ENCODE measurements at places on chromosomes 2 and 18. TPM values are rescaled to one million over a fixed set of nuclear protein-coding genes. Genes with fewer than 3 reads are reported as not detected.

GRCh38 chr2:85628658-85629057, 12.7 kb downstream of the USP39 start:
- no peak for DNase-seq

- DNase-seq = no peak
Observed at GRCh38 chr18:39685303-39685902, 2119.8 kb upstream of the CELF4 start.

DNA sequence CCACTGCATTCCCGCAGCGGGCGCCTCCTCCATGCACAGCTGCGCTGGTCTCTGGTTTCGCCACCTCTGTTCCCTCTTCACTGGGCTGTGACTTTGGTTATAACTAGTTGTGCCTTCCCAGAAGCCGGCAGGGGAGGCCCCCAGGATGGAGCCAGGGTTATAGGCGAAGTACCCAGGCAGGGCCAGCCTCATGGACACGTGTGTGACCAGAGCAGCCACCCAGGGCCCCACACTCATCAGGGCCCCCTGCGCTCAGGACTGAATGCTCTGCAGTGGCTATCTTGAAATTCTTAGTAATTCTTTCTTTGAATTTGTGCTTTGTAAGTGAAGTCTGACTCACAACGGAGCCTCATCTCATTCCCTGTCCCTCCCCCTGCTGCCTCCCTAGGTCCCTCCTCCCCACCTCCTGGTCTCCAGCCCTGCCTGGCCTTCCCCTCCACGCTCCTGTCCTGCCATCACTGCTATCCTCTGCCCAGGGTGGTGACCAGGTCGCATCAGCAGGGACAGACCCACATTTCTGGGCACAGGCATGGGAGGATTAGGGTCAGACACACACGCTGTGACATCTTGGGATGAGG, 38.1 kb upstream of the LBH start:
- no peak for DNase-seq

- no peak for DNase-seq
Observed at GRCh38 chr2:62192811-62193210, 3.1 kb upstream of the B3GNT2 start.

DNA sequence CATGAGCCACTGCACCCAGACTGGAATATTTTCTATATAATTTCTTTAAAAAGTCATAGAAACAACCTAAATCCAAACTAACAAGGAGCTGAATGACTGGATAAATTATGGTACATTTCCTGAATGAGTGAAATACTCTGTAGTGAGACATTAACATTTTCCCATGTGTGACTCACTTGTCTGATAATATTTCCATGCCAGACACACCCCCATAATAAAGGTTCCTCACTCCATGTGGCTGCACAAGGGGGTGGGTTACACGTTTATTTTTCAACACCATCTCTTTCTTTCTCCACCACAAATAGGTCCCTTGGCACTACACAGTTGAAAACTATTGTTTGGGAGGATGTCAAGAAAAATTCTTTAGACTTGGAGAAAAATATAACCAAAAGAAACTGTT, 266.3 kb upstream of the LYPD1 start:
- DNase-seq = no peak

DNA sequence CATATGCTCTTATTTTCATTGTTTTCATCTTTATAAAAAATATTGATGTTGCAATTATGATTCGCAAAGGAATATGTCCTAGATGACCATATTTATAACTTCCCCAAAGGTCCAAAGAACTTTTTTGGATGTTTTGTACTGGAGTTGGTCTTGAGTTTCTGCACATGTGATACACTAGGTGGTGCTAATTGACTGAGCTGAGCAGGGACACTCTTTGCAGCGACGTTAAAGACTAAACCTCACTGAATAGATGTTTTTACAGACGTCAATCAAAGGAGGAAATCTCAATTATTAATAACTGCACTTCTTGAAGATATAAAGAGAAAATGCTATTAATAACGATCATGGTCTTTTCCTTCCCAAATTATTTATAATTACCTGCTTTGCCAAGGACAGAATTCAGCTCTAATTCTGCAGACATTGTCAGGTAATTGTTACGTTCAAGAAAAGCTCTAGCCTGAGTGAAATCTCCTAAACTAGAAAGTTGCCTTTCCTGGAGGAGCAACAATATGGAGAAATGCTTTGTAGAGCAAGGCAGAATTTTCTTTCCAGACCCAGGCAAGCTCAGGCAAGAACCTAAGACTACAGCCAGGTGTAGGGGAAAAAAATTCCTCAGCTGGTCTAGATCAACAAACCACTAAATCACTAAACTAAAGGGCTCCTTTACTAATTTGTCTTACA, 119.3 kb upstream of the RBBP8 start:
- no peak for DNase-seq

DNA sequence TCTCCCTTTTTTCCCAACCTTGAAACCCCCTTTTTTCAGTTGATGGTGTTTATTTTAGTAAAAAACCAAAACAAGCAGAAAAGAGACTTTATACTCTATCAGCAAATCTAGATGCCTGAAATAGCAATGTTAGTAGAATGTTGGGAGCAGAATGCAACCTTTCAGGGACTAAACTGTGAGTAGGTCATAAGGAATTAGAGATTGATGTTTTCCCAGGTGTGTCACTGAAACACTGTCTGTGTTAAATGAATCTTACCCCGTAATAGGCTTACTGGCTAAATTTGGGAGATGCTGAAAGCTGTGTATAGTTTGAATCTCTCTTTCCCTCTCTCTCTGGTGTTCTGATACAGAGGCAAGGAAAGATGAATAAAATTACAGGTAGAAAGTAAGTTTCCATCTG, 43.8 kb downstream of the AGFG1 start:
- no peak for DNase-seq

DNA sequence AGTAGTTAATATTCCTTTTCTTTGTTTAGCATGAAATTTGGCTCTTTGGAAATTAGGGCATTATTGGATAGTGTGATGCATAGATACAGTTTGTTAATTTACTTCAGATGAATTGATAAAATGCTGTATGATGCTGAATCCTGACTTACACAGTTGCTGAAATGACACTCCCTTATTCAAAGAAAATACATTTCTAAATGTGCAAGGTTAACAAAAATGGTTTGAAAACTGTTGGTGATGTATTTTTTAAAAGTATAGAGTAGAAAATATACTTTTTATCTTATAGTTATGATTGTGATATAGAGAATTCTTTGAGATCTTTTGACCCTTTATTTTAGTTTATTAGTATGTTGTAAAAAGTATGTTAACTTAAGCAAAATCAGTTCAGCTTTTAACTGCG, 27.8 kb downstream of the VAPA start:
- no peak for DNase-seq

GRCh38 chr18:42929857-42930256, 185.6 kb downstream of the RIT2 start:
- no peak for DNase-seq

Gene ST8SIA3
- total RNA-seq = 7.2 TPM

Gene KCNF1
- total RNA-seq = 13.3 TPM
